ENCODE measurements at places on chromosomes 1 and 21. TPM values are rescaled to one million over a fixed set of nuclear protein-coding genes. Genes with fewer than 3 reads are reported as not detected.
A peak's percentile ranks its signal among the peaks of the same experiment; 100 is the strongest.

AQP10 gene
- not detected for total RNA-seq

NTRK1 gene
- 0.22 TPM for total RNA-seq

CNKSR1 gene
- total RNA-seq = 44.1 TPM

GLMP gene
- total RNA-seq = 12.0 TPM

PIGP gene
- 31.8 TPM for total RNA-seq

LIPI gene
- total RNA-seq = not detected

ACOT11 gene
- 1.5 TPM for total RNA-seq

IKBKE gene
- 0.84 TPM for total RNA-seq

LCE1A gene
- not detected for total RNA-seq

C1orf210 gene
- total RNA-seq = 0.27 TPM

KRTAP10-1 gene
- total RNA-seq = not detected

FCRL5 gene
- total RNA-seq = not detected

DNA sequence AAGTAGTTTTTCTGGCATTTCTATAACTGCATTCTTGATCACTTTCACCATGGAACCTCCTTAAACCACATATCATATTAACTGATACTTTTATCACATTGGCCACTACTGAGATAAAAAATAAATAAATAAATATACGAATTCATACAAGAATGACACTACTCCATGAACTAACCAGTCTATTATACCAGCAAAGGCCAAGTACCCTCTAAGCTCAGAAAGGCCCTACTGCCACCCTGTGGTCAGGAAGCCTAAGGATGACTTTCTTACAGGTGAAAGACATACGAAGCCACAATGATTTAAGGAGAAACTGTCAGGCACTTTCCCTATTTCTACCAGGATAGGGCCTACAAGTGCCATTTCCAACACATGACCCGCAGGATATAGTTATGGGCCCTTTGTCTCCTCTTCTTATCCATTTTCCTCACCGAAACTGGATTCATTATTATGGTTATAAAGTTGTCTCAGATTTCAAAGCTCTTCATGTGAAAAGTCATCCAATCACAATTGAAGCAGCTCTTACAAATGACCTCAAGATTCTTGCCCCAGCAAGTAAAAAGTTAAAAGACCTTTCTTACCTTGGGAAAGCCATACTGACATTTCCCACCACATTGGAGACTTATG lies 23.9 kb downstream of the DNAJC8 start:
- no peak overlapping the region for H3K4me3 ChIP-seq
- H3K36me3 ChIP-seq = peaks cover 4% of the 10 kb centered on the region
- no peak for DNase-seq
- peaks cover 29% of the 10 kb centered on the region for H3K4me1 ChIP-seq
- no peaks in the 10 kb centered on the region for H3K27me3 ChIP-seq

GRCh38 chr1:97139512-97139911 lies 417.9 kb downstream of the PTBP2 start:
- H3K36me3 ChIP-seq = no peaks in the 10 kb centered on the region
- H3K4me3 ChIP-seq = no peak overlapping the region
- no peak for DNase-seq
- H3K27ac ChIP-seq = no peak overlapping the region
- no peaks in the 10 kb centered on the region for H3K27me3 ChIP-seq

- peak; percentile 68 for DNase-seq
- no peaks in the 10 kb centered on the region for H3K27me3 ChIP-seq
- peaks cover 64% of the 10 kb centered on the region for H3K4me1 ChIP-seq
Observed at GRCh38 chr1:156471496-156472490, 28.8 kb downstream of the MEF2D start.

DNA sequence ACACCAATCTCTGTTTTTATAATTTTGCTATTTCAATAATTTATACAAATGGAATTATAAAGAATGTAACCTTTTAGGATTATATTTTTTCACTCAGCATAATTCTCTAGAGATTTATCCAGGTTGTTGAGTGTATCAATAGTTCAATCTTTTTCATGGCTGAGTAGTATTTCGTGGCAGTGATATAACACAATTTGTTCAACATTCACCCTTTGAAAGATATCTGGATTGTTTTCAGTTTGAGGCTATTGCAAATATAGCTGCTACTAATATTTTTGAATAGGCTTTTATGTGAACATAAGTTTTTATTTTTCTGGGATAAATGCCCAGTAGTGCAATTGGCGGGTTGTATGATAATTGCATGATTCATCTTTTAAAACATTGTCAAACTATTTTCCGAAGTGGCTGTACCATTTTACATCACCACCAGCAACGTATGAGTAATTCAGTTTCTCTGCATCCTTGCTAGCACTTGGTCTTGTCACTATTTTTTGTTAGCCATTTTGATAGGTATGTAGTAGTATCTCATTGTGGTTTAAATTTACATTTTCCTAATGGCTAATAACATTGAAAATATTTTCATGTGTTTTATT lies 55.6 kb upstream of the ABCD3 start:
- H3K4me1 ChIP-seq = no peaks in the 10 kb centered on the region
- H3K4me3 ChIP-seq = no peak overlapping the region
- H3K27me3 ChIP-seq = no peaks in the 10 kb centered on the region

GRCh38 chr21:36306872-36307534 lies 13.0 kb upstream of the MORC3 start:
- no peak for DNase-seq
- no peaks in the 10 kb centered on the region for H3K36me3 ChIP-seq
- H3K27me3 ChIP-seq = no peaks in the 10 kb centered on the region
- H3K27ac ChIP-seq = no peak overlapping the region
- no peaks in the 10 kb centered on the region for H3K4me1 ChIP-seq
- no peak overlapping the region for H3K4me3 ChIP-seq

DNA sequence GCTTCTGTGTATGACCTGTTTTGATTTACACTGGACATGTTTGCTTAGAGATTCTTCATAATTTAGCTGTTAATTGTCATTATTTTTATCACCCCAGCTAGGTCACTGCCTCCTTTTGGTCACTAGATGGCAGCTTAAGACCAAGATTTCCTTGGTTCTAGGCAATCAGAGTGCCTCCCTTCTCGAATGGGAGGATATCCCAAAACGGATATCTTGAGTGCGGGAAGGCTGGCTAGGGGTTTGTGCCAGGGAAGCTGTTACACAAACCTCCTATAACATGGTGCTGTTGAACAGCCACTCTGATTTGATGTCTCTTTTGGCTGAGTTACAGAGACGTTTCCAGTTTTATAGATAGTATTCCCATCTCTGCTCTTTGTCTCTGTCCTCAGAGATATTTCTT lies 283.5 kb downstream of the S1PR1 start:
- no peaks in the 10 kb centered on the region for H3K4me1 ChIP-seq
- H3K27me3 ChIP-seq = no peaks in the 10 kb centered on the region
- no peak overlapping the region for H3K4me3 ChIP-seq
- H3K36me3 ChIP-seq = no peaks in the 10 kb centered on the region
- no peak for DNase-seq

DNA sequence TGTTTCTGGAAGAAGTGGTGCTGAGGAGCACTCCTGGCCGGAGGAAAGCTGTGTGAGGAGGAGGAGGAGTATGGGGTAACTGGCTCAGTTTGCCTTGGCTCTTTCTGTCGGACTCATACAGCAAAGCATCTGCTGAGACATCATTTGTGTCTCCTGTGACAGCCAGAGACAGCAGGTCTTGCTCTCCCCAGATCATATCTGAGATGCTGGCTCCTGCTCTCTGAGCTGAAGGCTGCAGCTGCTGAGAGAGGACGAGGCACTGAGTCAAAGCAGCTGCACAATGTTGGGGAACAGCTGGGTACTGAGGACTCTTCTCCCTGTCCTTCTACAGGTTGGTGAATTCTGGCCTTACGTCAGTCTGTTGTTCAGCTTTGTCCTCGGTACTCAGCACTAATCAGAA lies 14.3 kb downstream of the OR2B11 start:
- H3K4me3 ChIP-seq = no peak overlapping the region
- H3K27me3 ChIP-seq = no peaks in the 10 kb centered on the region
- H3K36me3 ChIP-seq = no peaks in the 10 kb centered on the region
- no peaks in the 10 kb centered on the region for H3K4me1 ChIP-seq

DNA sequence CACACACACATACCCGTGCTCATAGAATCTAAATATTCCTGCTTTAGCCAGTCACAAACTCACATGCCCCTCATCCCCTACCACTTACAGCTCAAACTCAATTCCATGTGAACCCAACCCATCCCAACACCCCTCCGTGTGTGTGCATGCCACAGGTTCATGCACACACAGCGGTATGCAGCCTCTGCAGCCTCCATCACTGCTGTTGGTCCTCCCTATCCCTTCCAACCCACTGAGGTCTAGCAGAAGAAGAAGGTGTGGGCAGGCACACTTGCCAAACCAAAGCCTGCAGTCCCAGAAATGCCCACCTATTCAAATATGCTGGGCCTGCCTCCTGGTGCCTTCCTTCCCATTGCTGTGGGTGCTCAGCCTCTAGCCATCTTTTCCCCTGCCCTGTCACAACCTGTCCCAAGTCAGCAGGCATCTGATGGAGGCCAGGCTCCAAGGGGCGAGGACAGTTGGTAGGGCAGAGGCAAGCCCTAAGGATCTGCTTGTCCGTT lies 26.2 kb downstream of the SLC2A1 start:
- H3K27me3 ChIP-seq = no peaks in the 10 kb centered on the region
- H3K4me3 ChIP-seq = no peak overlapping the region
- no peaks in the 10 kb centered on the region for H3K36me3 ChIP-seq
- no peak overlapping the region for H3K27ac ChIP-seq

GRCh38 chr1:244022311-244022710 lies 28.8 kb upstream of the ZBTB18 start:
- H3K27me3 ChIP-seq = no peaks in the 10 kb centered on the region
- DNase-seq = no peak
- H3K36me3 ChIP-seq = no peaks in the 10 kb centered on the region

GRCh38 chr1:107681001-107681479 lies 283.9 kb downstream of the VAV3 start:
- H3K36me3 ChIP-seq = no peaks in the 10 kb centered on the region
- no peak for DNase-seq
- no peaks in the 10 kb centered on the region for H3K4me1 ChIP-seq
- no peaks in the 10 kb centered on the region for H3K27me3 ChIP-seq
- no peak overlapping the region for H3K27ac ChIP-seq

- H3K36me3 ChIP-seq = no peaks in the 10 kb centered on the region
- no peak overlapping the region for H3K4me3 ChIP-seq
- no peaks in the 10 kb centered on the region for H3K27me3 ChIP-seq
- peaks cover 6% of the 10 kb centered on the region for H3K4me1 ChIP-seq
- DNase-seq = no peak
- peak overlapping the region; percentile 33 for H3K27ac ChIP-seq
Observed at GRCh38 chr1:244187310-244187709, 136.2 kb downstream of the ZBTB18 start.

- H3K4me1 ChIP-seq = peaks cover 10% of the 10 kb centered on the region
- no peak for DNase-seq
- no peaks in the 10 kb centered on the region for H3K36me3 ChIP-seq
Observed at GRCh38 chr1:24929398-24930259, 447 bp downstream of the RUNX3 start.

DNA sequence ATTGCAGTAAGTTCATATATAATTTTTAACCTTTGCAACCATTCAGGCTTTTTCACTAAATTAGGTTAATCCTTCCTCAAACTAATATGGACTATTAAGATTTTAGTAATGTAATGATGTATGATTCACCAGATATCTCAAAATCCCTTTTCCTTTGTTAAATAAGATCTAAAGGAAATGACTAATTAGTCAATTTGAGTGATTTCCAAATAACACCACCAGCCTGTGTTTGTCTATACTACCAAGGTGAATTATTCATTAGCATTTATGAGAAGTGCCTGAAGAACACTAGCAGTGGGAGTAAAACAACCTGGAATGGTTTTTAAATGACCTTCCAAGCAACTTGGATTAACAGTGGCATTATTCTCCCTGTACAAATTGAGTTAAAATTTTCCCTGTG lies 670.6 kb upstream of the PKN2 start:
- no peaks in the 10 kb centered on the region for H3K4me1 ChIP-seq
- no peak overlapping the region for H3K27ac ChIP-seq
- H3K4me3 ChIP-seq = no peak overlapping the region

- no peak overlapping the region for H3K27ac ChIP-seq
- no peak for DNase-seq
- H3K4me1 ChIP-seq = no peaks in the 10 kb centered on the region
- no peaks in the 10 kb centered on the region for H3K36me3 ChIP-seq
- H3K27me3 ChIP-seq = no peaks in the 10 kb centered on the region
- H3K4me3 ChIP-seq = no peak overlapping the region
Observed at GRCh38 chr1:115164940-115165705, 75.8 kb upstream of the TSPAN2 start.

DNA sequence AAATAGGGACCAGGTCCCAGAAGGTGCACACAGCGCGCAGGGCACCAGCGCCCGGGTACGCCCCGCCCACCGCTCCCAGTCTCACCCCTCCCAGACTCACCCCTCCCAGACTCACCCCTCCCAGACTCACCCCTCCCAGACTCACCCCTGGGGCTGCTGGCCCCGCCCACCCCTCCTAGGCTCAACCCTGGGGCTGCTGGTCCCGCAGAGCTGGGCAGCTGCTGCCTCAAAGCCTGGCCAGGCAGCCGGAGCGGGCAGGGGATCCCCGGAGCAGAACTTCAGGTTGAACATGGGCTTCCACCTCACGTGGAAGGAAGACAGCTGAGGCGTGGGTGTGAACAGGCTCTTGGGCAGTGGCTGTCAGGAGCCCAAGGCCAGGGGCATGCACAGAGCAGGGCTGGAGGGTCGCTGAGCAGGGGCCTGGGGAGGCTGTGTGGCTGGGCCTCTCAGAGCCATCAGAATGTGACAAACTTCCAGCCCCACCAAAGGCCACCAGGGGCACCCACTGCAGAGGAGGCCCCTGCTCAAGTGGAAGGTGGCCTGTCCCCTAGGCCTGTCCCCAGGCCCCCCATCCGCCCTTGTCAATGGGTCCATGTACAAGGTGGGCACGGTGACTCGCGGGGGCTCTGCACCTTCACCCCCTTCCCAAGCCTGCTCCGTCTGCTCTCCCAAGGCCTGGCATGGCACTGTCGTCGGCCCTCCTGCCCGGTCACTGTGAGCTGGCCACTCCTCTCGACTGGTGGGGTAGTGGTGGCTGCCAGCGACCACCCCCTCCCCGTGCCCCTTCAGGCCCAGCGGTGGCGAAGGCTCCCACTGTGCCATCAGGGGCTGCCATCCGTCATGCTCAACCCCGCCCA lies 20.4 kb upstream of the SUMO3 start:
- no peak overlapping the region for H3K27ac ChIP-seq
- H3K4me1 ChIP-seq = no peaks in the 10 kb centered on the region
- DNase-seq = no peak
- no peaks in the 10 kb centered on the region for H3K36me3 ChIP-seq
- peaks cover 5% of the 10 kb centered on the region for H3K27me3 ChIP-seq
